CD4-positive, alpha-beta T cell treated with Interleukin-1 beta for 1 hour (primary cell): ENCODE measurements at places on chromosomes 12 and 14.

GRCh38 chr14:98249476-98249875, 1022.5 kb downstream of the BCL11B start:
- no peak for DNase-seq

- DNase-seq = no peak
These were observed 5.7 kb upstream of the CHGA start for GRCh38 chr14:92917041-92917940.

GRCh38 chr14:88255798-88256197, 67.3 kb downstream of the KCNK10 start:
- no peak for DNase-seq

DNA sequence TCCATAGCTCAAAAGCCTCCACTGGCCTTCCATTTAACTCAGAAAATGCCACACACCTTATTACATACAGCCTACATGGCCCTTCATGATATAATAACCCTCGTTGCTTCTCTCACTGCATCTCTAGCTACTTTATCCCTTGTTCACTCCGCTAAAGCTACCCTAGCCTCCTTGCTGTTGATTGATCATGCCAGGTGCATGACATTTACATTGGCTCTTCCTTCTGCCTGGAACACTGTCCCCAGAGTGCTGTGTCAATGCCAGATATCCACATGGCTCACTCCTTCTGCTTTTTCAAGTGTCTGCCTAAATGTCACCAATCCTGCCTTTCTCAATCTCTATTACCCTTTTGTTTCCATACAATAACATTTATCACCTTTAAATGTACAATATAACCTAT, 58.3 kb downstream of the CAND1 start:
- no peak for DNase-seq
